ENCODE measurements at places on chromosomes 5 and 9.

DNA sequence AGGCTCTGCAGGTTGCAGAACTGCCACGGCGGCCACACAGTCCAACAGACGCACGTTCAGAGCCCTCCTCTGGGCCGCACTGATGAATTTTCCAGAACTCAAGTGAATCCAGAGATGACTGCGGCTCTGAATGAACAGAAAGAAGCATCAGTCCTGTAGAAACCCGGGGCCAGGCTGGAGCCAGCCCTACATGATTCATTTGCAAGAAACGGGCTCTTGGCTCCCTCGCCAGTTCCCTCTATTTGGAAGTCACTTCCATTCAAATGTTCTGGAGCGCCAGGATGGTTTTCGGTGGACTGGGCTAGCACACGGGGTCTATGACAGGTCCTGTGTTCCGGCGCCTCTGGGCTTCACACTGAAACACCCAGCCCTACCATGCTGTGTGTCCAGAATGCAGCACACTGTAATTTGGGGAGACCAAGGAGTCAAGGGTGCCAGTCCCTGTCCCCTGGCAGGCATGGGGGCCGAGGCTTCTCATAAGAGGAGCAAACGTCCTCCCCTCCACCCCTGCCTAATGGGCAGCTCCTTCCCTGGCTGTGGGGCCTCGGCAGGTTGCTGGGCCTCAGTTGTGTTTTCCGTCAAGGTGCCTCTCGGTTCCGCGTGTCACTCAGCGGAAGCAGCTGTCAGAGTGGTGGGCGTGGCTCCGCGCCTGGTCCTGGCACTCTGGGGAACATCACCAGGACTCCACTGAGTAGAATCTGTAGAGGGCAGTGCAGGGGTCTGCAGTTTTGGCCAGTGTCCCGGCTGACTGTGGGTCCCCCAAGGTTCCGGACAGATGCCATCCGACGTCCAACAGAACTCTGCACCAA lies 18.1 kb upstream of the COL5A1 start:
- DNase-seq: no peak

DNA sequence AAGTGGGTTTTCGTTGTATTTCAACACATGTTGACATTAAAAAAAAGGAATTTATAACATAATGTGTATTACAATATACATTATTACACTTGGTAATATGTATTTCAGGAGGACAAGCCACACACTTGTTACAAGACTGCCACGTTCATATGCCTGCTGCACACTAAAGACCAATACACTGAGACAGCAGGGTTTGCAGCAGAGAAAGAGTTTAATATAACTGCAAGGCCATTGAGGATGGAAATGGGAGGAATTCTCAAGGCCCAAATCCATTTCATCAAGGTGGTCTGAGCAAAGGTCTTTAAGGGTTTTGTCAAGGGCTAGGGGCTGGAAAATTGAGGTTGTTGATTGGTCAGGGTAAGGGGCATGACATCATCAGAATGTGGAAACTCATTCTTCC lies 1017.8 kb upstream of the CDH10 start:
- DNase-seq: no peak

DNA sequence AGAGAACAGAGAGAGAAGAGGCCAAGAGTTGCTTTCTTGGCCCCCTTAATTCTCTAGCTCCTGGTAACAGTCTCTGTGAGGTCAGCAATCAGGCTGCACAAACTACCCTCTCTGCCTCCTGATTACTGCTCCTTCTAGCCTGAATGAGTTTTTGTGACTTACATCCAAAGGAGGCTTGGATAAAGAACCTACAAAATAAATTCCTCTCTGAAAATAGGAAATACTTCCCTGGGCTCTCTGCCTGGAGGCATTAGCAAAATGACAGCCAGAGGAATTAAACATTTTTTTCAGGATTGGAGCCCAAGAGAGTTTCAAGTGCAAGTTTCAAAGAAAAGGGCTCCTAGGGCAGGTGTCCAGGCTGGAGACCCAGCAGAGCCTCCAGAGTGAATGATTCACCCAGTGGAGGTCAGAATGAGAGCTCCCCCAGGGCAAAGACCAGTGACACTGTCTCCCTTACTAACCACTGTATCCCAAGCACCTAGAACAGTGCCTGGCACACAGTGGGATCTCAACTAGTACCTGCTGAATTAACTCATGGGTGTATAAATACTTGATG lies 162.5 kb downstream of the SPOCK1 start:
- no peak for DNase-seq

DNA sequence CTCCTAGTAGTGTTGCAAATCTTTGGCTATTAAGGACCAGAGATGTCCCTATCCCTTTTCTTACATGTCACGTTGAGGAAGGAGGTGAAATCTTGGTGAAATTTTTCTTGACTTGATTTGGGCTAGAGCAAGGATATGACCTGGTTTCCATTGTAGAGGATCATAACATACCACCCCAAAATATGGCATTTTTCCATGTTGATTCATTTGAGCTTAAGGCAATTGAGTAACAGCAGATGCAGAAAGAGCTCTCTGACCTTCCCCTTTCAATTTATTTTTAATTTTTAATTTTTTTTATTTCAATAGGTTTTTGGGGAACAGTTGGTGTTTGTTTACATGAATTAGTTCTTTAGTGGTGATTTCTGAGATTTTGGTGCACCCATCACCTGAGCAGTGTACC lies 61.2 kb upstream of the MAP1B start:
- no peak for DNase-seq

DNA sequence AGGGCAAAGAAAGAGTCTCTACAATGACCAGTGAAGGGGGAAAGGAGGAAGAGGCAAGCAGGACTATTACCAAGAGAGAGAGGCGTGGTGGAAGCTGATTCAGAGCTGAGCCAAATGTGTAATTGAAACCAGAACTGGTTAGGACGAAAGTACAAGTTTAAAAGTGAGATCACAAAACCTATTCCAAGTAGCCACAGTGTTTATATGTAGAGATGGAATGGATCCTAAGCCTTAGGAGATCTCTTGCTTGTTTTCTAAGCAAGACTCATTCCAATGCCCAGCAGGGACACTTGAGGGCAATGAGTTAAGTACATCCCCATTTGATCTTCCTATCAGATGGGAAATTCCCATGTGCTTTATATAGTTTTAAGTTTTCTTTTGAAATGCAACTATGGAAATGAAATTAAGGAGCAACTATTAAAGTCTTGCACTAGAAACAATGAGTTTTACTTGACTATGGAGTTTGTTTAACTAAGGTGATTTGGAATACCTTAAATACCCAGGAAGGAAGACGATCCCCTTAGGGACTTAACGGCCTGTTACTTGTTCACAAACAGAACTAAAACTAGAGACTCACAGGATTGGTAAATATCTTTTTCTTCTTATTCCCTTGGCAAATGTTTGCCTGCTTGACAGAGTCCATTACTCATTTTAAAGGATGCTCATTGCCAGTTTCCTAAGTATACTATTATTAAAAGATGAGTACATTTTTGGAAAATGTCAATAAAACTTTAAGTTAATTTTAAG lies 51.1 kb upstream of the SNX2 start:
- peak; percentile 86 for DNase-seq

DNA sequence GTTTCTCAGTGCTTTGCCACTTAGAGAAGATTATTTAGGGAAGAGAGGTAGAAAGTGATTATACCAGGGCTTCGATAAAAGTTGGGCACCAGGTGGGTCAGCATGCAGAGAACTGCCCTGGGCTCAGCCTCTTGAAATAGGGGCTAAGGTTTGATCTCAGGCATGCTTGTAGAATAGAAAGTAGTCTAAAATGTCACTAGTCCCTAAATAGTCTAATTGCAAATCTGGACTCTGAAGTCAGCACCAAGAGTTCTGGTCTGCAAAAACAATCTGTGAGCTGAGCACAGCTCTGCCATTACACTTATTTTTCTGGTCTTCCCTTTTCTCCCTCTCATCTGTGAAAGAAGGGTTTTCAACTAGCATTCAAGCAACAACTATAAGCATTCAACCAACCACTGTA lies 248.0 kb downstream of the SMARCA2 start:
- no peak for DNase-seq

DNA sequence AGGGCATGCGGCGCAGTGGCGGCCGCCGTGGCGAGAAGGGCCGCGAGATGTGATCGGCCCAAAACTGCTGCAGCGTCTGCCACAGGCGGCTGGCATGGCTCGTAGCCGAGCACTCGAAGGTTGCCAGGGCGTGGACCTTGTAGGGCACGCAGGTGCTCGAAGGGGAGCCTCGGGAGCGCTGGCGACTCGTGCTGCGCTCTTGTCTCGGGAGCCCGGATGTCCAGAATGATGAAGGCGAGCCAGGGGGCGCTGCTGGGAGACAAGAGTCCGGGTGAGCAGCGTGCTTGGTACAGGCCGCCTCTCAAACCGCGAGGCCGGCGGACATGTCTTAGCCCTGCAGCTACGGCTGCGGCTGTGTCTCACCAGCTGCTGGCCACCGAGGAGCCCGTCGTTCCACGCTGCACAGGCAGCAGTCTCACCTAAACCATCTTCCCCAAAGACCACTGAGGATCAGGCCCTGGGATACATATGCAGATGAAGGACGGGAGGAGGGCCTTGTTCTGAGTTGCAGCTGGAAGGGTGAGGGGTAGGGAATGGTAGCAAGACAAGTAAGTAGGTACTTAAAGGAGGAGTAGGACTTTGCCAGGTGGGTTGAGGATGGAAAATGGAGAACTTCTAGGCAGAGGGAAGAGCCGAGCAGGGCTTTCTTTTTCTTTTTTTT lies 1.7 kb downstream of the CBY3 start:
- peak; percentile 64 for DNase-seq

DNA sequence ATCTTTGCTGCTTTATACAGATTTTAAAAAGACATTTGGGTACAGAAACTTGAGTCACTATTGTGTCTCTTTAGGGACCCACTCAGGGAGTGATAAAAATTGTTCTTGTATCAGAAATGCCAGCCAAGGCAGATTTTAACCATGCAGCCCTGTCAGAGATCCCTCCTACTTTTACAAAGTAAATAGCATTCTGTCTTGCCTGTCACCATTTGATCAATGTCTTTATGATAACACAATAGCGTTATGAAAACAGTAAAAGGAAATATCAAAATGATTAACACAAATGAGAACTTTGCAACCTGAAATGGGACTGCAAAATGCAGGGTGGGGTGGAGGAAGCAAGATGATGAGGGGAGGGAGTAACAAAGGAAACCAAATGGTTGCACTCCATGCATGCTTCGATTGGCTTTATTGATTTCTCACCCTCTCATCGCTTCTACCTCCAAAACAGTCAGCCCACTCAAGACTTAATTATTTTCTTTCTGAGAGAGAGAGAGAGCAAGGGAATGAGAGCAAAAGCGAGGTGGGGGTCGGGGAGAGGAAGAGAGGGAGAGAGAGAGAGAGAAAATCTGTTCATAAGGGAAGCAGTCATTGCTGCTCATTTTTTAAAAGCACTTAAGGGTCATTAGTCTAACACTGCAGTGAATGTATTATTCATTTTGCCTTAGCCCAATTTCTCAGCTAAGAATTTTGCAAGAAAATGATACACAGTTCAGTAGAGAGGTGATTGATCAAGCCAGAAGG lies 576.5 kb downstream of the CSNK1G3 start:
- no peak for DNase-seq

GRCh38 chr5:112124788-112125187 lies 294.3 kb downstream of the EPB41L4A start:
- no peak for DNase-seq

- DNase-seq: peak; percentile 75
Measured at GRCh38 chr9:111038331-111039230, at the start of gene LPAR1. Gene LPAR1, minus strand, starts transcription at chr9:111038470. Its CDS starts 66,353 bp downstream, at chr9:110972117.

GRCh38 chr5:22787398-22787797 lies 65.7 kb downstream of the CDH12 start:
- DNase-seq: no peak

DNA sequence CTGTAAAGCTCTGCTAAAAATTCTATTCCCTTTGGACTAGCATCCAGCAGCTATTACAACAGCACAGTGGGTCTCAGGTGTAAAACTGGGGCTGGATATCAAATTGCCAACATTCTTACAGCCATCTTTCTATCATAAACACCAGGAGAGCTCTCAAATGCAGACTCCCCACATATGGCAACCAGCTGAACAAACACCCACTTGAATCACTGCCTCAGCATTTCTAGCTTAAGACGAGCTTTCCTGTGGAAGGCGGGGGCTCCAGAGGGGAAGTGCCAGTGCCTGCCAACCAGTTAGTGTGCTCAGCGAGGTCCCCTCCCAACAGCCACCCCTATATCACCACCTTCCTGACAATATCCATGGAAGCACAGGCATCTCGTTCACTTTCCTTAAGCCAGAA lies 62.2 kb downstream of the IPPK start:
- peak; percentile 80 for DNase-seq

DNA sequence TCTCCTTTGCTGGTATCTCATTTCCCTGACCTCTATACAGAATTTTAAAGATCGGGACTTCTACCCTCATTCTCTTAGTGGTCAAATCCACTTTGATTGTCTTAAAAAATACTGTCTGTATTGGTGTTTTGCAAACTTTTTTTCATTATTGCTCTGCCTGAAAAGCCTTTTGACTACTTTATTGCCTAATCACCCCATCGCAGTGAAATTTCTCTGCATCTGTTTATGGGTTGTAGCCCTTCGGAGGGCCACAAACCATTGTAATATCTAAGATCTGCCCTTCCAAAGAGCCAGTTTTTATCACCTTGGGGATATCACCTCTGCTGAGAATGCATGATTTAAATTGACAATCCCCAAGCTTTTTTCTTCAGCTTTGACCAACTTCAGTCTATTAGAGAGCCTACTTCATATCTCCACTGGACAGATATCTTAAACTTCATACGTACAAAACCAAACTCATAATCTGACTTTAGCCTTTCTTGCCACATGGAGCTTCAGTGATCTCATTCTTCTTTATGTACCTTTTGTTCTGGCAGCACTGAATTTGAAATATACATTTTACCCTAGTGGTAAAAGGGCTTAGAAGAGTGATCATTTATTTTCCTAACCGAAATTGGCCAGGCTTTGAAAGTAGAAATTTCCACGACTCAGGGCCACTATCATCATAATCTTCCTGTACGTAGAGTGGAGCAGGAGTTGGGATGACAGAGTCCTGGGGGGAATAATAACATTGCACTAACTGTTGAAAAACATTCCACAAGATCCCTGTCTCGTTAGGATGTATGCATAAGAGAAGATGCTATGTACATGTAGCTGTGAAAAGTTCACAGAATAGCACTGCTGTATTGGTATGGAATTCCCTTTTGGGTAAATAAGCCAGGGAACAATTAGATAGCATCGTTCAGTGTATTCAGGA lies 21.4 kb downstream of the KIF2A start:
- DNase-seq: peak; percentile 25

GRCh38 chr9:81113453-81114124 lies 575.8 kb downstream of the TLE1 start:
- no peak for DNase-seq

DNA sequence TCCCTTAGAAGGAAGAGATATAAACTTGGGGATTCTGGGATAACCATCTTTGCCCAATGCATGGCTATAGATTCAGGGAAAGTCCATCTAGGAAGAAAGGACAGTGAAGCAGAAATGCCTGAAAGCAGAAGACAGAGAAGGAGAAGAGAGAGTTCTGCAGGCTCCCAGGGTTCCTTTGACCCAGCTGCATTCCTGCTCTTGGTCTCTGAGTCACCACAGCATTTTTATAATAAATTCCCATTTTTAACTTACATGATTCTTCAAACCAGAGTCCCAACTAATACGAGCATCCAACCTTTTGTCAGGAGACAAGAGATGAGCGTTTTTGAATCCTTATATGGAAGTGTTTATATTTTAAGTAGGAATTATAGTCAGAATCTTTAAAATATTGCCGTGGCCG lies 12.0 kb upstream of the AOPEP start:
- peak; percentile 64 for DNase-seq

GRCh38 chr5:96692441-96692840 lies 30.3 kb downstream of the CAST start:
- DNase-seq: peak; percentile 71

GRCh38 chr9:95224376-95225019 lies 93.0 kb downstream of the FANCC start:
- DNase-seq: no peak

- DNase-seq: no peak
Measured at GRCh38 chr9:130693101-130693425, 517 bp upstream of the EXOSC2 start.

Data from EH (cell line).